ENCODE measurements at places on chromosomes 2 and 18.

DNA sequence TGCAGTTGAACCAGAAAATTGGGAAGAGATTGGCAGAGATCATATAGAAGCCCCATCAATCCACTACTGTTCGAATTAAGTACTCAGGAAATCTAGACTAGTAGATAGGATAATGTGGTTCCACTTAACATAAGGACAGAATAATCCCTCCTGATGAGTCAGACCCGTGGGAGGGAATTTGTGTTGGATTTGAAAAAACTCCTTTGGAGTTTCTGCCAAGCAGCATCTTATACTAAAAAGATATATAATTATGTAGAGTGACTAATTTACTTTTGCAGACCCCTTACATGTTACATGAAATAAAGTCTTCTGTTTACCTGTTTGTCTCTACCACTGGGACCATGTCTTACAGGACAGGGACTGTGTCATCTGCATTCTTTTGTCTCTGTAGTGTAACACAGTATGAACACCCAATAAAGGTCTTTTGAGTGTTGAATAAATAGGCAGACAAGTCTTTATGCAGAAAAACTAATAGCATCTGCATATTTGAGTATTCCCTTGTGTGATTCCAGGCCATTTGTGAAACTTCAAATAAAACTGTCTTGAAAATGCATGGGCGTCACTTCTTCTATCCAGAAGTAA is 122.6 kb upstream of the DNAJC10 start:
- DNase-seq: no peak

GRCh38 chr2:130165293-130166016 is 15.9 kb downstream of the SMPD4 start:
- DNase-seq: no peak

- no peak for DNase-seq
Measured at GRCh38 chr2:40192864-40193669, 258.8 kb downstream of the SLC8A1 start.

DNA sequence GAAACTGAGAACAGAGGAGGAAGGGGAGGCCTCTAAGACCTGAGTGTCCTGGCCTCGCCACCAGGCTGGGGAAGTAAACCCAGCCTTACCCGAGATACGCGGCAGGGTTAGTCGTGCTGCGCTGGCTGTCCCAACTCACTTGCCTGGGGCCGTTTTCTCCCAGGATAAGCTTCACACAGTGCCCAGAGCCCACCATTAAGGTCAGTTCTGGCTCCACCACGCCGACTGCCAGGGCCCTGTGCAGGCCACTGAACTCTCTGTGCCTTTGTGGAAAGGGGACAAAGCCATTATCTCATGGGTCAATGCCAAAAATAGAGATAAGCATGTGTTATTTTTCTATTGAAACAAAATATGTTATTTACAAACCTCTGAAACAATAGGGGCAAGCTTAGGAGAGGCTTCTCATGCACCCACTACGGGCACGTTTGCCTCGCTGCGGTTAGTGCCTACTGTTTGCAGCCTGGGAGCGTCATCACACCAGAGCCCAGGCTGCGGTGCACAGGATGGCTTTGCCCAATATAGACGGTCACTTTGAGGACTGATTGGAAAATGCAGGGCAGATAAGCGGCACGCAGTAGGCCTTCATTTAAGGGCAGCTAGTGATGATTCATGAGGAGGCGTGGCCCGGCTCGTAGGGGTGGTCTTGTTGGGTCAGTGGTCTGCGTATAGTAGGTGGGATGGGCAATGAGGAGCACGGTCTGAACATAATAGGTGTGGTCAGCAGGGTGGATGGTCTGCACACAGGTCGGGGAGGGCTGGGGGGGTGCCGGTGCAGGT is 242.1 kb downstream of the GLI2 start:
- DNase-seq: no peak

DNA sequence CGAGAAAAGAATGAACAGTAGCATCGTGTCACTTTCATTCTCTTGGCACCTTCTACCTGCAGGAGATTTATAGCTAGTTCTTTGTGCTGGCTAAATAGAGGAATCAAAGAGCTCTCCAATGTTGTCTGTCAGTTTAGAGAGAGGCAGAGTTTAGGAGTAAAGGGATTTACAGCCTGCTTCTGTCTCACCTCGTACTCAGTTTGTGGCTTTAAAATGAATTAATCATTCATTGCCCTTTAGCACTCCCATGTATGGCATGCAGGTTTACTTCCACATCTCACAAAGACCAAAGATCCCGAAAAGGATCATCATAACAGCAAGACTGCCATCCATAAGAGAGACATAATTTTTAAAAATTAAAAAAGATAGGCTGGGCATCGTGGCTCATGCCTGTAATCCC is 42.4 kb upstream of the ATL2 start:
- DNase-seq: no peak

Measured in activated T-cell treated with anti-CD3 and anti-CD28 coated beads, Interleukin-2, amount 50 U/mL, for 1 hour (primary cell).